ENCODE measurements at places on chromosomes 3 and 15.
A peak's percentile ranks its signal among the peaks of the same experiment; 100 is the strongest.

DNA sequence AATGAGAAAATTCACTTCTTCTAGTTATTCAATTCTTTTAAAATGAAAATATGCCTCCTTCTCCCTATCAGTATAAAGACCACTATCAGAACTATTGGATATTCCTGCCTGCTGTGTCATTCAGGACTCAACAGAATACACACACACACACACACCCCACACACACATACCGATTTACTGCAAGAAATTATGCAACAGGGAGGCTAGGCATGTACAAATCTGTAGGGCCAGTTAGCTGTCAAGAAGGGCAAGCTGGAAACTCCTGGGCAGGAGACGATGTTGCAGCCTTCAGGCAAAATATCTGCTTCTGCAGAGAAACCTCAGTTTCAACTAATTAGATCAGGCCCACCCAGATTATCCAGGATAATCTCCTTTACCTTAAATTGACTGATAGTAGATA, 13.9 kb upstream of the RYR3 start:
- no peak for DNase-seq

GRCh38 chr3:196287090-196287439, 461 bp downstream of the PCYT1A start:
- no peak for DNase-seq

GRCh38 chr15:63553388-63553791, 43.8 kb upstream of the FBXL22 start:
- no peak for DNase-seq

GRCh38 chr3:126968391-126969390, 14.2 kb upstream of the PLXNA1 start:
- no peak for DNase-seq

GRCh38 chr3:55484801-55485791, 2.0 kb downstream of the WNT5A start:
- DNase-seq: peak; percentile 69

DNA sequence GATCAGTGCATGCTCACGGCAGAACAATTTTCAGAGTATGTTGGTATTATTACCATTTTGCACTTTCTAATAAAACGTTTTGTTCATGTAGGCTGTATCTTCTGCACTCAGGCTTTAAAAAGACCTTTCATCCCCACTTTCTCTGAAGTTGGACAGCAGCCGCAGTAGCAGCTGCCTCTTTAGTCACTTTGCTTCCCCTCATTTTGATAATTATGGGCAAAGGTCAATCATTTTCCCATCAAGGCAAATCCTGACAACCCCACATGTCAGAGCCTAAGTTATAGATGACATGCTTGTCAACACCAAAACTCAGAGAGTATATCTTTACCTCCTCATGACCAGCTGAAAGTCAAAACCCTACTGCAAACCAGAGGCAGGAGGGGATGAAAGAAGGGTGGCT, 99.7 kb downstream of the ROBO2 start:
- DNase-seq: no peak

- DNase-seq: no peak
Measured at GRCh38 chr3:67489816-67490215, 164.6 kb downstream of the SUCLG2 start.

GRCh38 chr3:2390926-2391532, 292.4 kb downstream of the CNTN4 start:
- DNase-seq: no peak

- DNase-seq: no peak
Measured at GRCh38 chr15:39230205-39230907, 350.5 kb upstream of the THBS1 start.

DNA sequence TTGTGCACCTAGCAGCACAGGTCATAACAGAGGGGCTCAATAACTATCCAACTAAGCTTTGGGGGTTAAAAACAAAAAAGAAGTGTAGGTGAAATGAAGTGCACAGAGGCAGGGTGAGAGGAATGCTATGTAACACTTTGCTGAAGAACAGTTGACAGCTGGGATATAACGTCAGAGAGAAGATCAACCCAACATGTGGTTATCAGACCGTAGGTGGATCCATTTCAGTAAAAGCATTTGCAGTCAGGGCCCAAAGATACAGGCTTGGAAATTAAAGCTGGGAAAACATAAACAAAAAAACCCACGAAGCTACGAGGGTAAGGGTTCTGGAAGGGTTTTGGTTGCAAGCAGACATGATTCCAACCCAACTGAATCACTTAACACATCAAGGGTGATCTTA, 377.5 kb upstream of the NR2F2 start:
- no peak for DNase-seq

DNA sequence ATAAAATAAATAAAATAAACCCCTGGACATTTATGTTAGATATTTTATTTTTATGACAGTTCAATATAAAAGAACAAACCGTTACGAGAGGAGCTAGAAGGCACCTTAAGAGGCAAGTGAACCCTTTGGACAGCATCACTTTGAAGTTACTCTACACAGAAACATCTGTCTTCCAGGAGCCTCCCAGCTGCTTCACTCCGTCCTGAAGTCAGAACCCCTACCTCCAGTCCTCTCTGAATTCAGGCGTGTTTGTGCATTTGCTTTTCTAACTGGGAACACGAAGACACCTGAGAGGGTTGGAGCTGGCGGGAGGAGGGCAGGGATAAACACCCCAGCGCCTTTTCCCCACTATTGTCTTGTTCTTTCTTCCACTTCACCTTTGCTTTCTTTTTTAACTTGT, 46.2 kb downstream of the CMTM7 start:
- no peak for DNase-seq

DNA sequence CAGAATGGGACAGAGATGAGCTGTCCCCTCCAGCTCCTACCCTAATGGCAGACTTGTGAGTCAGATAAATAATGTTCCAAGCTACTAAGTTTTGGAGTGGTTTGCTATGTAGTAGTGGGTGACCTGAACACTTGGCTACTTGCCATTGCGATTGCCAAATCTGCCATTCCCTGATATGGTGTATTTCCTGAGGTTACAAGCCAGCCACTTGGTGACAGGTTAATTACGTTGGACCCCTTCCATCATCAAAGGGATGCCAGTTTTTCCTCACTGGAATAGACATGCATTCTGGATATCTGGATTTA, 33.6 kb downstream of the MORF4L1 start:
- DNase-seq: peak; percentile 33

- DNase-seq: peak; percentile 74
Measured at GRCh38 chr3:67647390-67647878, 7.0 kb downstream of the SUCLG2 start.

DNA sequence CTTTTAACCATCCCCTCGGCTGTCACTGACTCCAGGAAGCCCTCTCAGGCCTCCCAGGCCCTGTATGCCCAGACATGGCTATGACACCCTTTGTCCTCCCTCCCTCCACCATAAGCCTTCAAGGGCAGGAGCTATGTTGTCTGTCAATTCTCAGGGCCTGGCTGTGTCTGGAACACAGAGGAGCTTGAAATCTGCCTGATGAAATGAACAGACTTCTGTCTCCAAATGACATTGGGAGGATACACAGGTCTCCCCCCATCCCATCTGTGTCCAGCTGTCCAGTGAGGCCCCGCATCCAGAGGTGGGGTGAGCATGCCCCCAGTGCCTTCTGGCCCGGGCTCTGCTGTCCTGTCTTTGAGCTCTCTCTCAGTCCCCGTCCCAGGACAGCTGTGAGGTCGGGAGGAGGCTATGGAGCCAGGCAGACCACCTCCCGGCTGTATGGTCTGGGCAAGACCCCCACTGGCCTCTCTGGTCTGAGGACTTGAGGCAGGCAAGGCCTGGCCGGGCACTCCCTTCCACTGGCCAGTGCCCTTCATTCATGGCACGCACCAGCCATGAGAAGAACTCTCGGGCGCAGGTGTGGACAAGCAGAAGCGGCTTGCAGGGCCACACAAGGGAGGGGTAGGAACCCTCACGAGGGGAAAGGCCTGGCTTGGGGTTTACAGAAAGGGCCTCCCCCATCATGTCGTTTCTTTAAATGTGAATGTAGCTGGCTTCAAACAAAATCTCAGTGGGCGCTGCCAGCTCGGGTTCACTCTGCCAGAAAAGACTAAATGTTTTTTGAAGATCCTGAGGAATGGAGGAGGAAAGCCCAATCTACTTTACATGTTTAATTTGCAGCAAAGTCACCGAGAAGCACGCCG, 38.9 kb downstream of the PCSK6 start:
- DNase-seq: no peak

DNA sequence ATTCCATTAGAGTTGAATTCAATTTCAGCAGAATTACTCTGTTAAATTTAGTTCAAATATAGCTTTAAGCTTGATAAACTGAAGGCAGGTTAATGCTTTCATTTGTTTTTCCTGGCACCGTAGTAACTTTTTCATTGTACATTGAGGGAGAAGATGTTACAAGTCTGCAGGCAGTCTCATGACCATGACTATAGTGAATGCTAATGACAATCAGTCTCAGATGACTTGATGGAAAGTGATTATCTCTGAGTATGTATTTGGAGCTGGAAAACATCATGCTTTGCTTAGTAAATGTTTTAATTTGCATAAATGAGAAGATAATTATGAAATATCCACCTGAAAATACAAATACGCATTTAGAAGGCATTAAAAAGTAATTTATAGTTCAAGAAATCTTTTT, 16.0 kb upstream of the RNF7 start:
- no peak for DNase-seq

GRCh38 chr3:4523710-4524698, 30.9 kb downstream of the ITPR1 start:
- no peak for DNase-seq

DNA sequence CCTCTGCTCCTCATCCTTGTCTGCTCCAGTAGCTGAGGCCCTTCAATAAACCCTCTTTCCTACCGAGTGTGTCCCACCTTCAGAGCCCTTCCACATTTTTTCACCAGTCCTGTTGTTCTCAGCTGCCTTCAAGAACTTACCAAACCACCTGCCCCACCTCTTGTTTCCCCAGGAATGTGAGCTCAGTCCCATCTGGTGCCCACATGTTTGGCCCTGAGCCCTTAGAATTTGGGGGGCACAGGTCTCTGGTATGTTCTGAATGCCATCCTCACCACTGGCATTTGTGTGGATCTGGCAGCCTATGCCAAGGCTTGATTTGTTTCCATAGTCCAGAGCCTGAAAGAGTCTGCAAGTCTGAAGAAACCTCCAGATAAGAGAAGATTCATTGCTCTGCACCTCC, 315.2 kb upstream of the PPP2R3A start:
- no peak for DNase-seq

GRCh38 chr15:101498717-101499480, 9.4 kb upstream of the PCSK6 start:
- DNase-seq: no peak

DNA sequence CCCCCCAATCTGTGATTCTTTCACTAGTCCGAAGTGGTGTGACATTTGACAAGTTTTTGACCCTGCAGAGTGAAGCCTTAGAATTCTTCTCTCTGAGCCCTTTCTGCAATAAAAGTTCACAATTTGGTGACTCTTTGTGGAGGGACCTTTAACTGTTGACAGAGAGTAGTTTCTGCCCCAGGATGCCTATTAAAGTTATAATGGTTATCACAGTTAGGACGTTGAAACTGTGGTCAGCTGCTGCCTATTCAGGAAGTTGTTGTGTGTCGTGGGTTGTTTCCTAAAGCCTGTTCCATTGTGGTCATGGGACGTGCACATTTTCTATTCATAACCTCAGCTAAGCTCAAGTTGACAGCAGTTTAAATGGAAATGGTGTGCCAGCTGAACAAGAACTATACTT, 274.5 kb downstream of the NEK10 start:
- no peak for DNase-seq

DNA sequence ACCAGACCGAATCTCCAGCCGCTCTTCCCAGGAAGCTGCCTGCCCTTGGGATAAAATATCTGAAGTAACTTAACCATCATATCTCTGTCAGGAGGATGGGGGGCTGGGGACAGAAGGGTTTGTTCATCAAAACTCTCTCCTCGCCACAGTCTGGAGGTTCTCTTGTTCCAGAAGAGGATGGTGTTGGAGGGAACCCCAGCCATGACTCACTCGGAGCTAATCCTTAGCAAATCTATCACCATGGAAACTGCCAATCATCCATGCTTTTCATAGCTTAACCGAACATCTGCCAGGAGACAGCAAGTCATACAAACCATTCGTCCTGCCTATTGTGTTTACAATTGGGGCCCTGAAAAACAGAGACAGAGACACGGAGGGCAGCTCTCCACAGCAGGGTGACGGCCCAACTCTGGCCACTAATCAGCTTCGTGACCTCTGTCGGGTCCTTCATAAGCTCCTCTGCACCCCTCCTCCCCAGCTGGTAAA, 73.8 kb upstream of the HEG1 start:
- peak; percentile 56 for DNase-seq

- no peak for DNase-seq
Measured at GRCh38 chr3:194879991-194880939, 194.6 kb downstream of the FAM43A start.

DNA sequence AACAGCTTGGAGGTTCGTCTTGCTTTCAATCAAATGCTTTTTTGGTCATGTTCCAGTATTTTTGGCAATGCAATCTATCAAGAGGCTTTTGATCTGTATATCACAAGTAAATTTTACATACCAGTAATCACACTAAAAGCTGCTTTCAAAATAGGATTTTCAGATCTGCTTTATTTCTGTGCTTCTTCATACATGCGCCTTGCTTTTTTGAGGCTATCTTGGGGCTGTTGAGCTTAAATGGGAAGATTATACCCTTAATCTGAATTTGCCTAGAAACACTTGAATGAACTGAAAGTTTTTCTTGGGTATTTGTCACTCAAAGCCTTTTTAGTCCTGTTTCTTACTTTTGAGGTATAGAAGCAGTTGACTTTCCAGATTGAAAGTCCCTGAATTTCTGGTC, 62.1 kb upstream of the DCBLD2 start:
- no peak for DNase-seq

GRCh38 chr3:12351145-12351544, 62.3 kb downstream of the PPARG start:
- DNase-seq: no peak

- no peak for DNase-seq
Measured at GRCh38 chr3:101862416-101863165, 13.3 kb downstream of the NFKBIZ start.

- DNase-seq: no peak
Measured at GRCh38 chr15:33043636-33044035, 150.9 kb downstream of the FMN1 start.

DNA sequence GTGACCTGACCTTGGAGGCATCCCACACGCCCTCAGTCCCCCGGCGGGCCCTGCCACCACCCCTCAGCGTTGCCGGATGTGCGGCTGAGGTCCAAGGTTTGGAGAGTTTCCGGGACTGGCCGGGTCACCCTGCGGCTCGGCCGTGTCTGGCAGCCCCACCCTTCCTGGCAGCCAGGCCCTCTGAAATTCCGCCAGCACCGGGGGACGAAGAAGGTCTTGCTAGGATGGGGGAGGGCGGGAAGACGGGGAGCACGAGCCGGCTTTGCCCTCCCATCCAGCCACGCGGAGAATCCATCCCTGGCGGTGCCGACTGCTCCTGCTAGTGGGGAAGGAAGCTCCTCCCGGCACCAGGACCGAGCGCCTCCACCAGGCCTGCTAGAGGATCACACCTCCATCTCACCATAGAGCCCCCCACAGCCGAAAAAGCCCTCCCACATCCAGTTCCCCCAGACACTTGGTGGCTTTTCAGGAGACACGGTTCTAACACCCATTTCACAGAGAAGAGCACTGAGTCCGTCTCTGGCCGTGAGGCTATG, 81.5 kb downstream of the CPN2 start:
- no peak for DNase-seq

Measured in T1000 (cell line).